Panc1 (cell line): ENCODE measurements at places on chromosomes 12 and 14. TPM values are rescaled to one million over a fixed set of nuclear protein-coding genes. Genes with fewer than 3 reads are reported as not detected.

Gene NTF3
- total RNA-seq, result not detected

Gene PIP4K2C
- total RNA-seq, result 62.6 TPM

DNA sequence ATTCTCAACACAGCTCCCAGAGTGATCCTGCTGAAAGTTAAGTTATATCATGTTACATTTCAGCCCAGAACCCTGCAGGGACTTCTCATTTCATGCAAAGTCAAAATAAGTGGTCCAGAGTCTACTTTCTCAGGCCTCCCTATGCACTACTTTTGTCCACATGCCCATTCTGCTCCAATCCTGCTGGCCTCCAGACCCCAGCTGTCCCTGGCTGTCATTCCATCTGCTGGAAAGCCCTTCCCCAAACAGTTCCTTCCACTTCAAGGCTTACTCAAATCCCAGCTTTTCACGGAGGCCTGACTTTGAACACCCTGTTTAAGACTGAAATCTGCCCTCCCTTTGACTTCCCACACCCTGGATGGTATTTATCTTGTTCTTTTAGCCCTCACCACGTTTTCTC, 109.8 kb upstream of the DNM1L start:
- no peak overlapping the region for H3K27ac ChIP-seq
- no peaks in the 10 kb centered on the region for H3K27me3 ChIP-seq
- peaks cover 8% of the 10 kb centered on the region for H3K4me1 ChIP-seq
- no peaks in the 10 kb centered on the region for H3K36me3 ChIP-seq

DNA sequence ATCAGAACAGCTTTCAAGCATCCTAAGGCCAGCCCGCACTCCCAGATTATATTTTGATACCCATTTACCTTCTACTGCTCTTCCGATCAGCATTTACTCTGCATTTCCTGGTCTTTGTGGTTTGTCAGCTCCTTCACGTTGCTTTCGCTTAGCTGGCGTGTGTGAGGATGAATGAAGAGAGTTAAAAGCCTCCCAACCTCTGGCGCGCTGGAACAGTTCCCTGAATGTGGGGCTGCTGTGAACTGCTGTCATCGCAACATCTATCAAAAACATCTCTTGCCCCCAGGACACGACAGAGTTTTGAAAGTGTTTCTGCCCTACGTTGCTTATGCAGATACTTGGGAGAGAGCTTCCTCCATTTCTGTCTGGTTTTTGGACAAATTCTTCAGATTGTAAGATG, 129.2 kb downstream of the KCNA5 start:
- no peaks in the 10 kb centered on the region for H3K4me1 ChIP-seq
- DNase-seq, result no peak
- no peaks in the 10 kb centered on the region for H3K36me3 ChIP-seq
- H3K27ac ChIP-seq, result no peak overlapping the region
- H3K27me3 ChIP-seq, result no peaks in the 10 kb centered on the region

DNA sequence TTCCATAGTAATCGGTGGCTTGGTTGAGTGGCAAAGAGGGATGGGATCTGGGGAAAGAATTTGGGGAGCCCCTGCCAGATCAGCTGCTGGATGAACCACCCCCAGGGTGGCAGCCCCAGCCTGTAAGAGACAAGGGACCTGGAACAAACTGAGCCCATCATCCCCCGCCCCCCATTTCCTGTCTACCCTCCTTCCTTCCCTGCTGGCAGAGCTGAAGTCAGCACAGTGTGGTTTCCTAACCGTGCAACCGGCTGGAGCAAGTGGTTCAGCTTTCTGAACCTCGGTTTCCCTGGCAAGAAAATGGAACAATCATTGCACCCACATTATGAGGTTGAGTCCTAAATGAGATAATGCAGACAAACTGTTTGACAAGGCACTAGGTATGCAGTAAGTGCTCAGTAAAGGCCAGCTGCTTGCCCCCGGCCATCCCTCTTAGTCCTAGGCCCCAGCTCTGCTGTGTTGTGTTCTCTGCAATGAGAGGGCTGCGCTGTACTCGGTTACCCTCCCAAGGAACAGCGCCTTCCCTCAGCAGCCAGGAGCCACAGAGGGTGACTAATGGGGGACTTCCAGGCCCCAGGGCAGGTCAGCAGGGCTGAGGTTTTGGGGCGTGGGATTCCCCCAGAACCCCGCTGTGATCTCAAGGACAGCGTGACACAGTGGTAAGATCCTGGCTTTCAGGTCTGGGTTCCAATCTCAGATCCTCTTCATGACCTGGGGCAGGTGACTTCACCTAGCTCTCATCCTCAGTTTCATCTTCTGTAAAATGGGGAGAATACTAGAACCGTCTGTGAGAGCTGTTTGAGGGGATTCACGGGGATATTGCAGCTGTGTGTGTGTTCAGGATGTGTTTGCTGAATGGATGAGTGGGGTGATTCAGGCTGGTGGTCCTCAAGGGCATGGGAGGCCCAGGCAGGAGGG, 16.5 kb downstream of the SELPLG start:
- peaks cover 19% of the 10 kb centered on the region for H3K4me1 ChIP-seq
- H3K27ac ChIP-seq, result no peak overlapping the region
- H3K36me3 ChIP-seq, result no peaks in the 10 kb centered on the region
- H3K4me3 ChIP-seq, result no peak overlapping the region
- H3K27me3 ChIP-seq, result no peaks in the 10 kb centered on the region
- no peak for DNase-seq

DNA sequence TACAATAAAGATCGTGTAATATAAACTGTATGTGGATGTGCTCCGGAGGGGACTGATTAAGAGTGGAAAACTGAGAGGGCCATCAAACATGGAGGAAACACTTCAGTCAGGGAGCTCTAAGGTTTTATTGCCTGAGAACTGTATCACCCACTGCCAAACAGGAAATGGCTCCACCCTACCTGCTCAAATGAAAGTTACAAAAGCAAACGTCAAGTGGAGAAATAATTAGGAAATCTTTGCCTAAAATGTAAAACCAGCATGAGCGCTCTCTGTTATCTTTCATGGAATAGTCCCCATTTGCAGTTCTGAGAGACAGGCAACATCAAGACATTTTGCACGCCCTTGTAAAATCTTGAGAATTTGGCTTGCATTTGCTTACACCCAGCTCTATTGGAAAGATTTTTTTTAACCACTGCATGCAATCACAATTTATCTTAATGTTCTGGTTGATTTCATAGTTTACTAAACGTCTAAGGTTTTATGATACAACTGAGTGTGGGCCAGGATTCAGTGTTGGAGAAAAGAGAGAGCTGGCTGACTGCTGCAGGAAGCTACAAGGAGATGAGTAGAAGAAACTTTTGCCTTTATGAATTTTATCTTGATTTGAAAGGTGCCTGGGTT, 344.0 kb upstream of the PRICKLE1 start:
- H3K36me3 ChIP-seq, result no peaks in the 10 kb centered on the region
- no peak for DNase-seq
- no peak overlapping the region; the same call in 1 of the 2 replicates for H3K27ac ChIP-seq
- no peaks in the 10 kb centered on the region for H3K27me3 ChIP-seq
- 0 out of 2 replicates have a peak, but pooled peaks cover 2% of the 10 kb centered on the region for H3K4me1 ChIP-seq

DNA sequence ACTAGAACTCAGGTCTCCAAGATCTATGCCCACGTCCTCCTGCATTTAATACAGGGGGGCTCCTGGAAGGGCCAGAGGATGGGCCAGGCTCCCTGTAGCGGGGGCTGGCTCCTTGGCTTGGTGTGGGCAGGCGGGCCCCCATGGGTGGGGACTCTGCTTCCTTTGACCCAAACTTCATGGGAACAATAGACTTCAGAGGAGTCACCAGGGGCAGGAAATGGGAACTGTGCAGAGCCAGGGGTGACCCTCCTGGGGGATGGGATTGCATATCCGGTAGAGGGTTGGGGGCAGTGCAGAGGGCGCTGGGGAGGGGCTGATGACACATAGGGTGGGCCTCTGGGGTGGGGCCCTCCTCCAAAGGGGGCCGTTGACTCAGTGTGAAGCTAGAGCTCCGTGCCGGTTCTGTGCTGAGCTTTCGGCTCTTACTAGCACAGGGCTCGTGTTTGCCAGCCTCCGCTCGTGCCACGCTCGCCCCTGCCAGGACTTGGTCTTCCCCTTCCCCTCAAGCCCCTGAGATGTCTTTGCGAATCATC, 4.6 kb downstream of the TEAD4 start:
- H3K27me3 ChIP-seq, result no peaks in the 10 kb centered on the region
- no peak for DNase-seq
- H3K36me3 ChIP-seq, result no peaks in the 10 kb centered on the region
- H3K27ac ChIP-seq, result no peak overlapping the region

- no peak for DNase-seq
- no peaks in the 10 kb centered on the region for H3K4me1 ChIP-seq
- H3K27ac ChIP-seq, result no peak overlapping the region
- no peaks in the 10 kb centered on the region for H3K36me3 ChIP-seq
- no peaks in the 10 kb centered on the region for H3K27me3 ChIP-seq
- no peak overlapping the region for H3K4me3 ChIP-seq
Measured at GRCh38 chr14:92185559-92185958, 63.8 kb downstream of the CPSF2 start.

DNA sequence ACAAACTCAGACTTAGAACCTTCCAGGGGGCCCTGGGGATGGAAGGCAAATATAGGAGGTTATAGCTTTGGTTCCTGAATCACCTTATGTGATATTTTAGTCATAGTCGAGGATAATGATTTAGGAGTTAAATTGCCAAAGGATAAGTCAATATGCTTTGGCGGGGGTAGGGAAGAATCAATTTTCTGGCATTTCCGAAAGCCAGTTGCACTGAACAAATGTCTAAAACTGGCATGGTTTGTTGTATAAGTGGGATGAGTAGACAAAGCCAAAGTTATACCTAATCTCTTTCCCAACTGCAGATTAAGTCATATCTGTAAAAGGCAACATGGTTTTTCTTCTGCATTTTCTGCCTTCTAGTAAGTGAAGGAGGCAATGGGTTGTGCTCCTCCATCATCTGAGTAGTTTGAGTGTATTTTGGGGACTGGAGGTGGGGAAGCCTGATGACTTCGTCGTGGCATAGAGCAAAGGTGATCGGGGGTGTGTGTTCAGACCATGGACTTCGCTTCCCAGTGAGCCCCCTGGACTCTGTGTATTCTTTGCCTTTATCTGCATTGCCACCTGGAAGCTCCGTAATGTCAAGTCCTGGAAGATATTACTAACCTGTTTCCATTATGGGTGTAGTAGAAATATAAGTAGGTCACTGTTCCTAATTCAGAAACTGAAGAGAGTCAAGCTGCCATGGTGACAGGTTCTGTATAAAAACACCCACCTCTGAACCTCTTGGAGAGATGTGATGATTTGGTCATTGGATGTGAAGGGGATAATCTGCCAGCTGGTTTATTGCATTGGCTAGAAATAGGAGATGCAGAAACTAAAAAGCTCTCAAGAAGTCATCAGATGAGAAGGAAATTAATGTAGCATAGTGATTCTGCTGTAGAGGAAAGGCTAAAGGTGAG, 24.5 kb downstream of the PPFIBP1 start:
- DNase-seq, result no peak
- peaks cover 74% of the 10 kb centered on the region for H3K4me1 ChIP-seq
- no peak overlapping the region for H3K4me3 ChIP-seq
- H3K36me3 ChIP-seq, result no peaks in the 10 kb centered on the region

DNA sequence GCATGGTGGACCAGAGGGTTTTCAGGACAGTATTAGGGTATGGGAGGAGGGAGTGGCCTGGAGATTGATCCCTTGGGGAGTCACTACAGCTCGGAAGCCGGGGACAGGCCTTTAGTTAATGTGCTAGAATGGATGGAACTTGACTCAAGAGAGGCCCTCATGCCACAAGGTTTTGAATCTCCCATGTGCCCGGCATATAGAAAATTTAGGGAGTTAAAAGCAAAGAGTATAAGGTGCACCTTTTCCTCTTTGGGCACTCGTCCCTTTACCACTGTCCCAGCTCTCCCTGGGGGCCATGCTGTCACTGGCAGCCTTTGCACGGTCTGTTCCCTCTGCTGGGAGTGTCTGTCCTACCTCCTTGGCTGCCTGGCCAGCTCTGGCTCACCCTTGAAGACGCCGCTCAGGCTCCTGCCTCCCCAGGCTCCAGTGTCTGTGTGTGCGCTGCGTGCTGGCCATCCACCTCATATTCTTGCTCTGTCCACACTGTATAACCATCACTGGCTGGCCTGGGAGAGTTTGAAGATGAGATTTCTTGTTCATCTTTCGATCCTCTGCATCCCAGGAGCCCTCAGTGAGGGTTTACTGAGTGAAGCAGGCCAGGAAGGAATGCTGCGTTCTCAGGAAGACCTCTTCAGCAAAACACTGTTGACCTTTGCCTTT, 161.3 kb downstream of the ZFP36L1 start:
- no peak overlapping the region for H3K4me3 ChIP-seq
- H3K36me3 ChIP-seq, result no peaks in the 10 kb centered on the region
- no peaks in the 10 kb centered on the region for H3K27me3 ChIP-seq
- H3K4me1 ChIP-seq, result no peaks in the 10 kb centered on the region

- no peak for DNase-seq
- H3K4me3 ChIP-seq, result no peak overlapping the region
- H3K27me3 ChIP-seq, result no peaks in the 10 kb centered on the region
- H3K4me1 ChIP-seq, result peaks cover 39% of the 10 kb centered on the region
Measured at GRCh38 chr12:118356809-118357256, 15.9 kb downstream of the TAOK3 start.

- peaks cover 4% of the 10 kb centered on the region; the same call in 1 of the 2 replicates for H3K36me3 ChIP-seq
- DNase-seq, result no peak
- peak overlapping the region; percentile 100 for H3K27ac ChIP-seq
- no peaks in the 10 kb centered on the region for H3K27me3 ChIP-seq
Measured at GRCh38 chr12:53964315-53964713, 8.6 kb upstream of the HOXC11 start.

DNA sequence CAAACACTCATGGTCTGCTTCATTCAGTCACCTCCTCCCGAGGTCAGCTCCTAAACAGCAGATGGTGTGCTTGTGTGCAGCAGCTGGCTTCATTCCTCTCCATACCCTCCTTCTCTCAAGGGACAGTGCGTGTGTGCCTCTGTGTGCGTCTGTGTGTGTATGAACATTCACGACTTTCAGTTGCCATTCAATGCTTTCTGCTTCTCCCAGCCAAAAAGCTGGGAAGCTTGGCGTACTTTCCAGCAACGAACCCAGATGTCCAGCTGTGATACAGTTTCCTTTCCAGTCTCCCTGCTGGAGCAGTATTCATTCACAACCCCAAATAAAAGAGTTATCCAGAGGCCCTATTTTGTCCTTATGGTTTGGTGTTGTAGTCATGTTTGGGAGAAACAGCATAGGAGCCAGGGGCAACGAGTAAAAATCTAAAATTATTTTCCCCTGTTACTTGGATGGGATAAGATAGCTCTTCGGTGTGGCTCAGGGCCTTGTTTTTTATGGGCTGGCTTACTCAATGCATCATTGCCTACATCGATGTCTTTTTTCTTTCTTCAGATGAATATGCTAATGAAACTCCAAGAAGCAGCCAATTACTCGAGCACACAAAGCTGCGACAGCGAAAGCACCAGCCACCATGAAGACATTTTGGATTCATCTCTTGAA, 379.3 kb downstream of the NAV3 start:
- H3K4me1 ChIP-seq, result no peaks in the 10 kb centered on the region; the same call in 1 of the 2 replicates
- no peak for DNase-seq
- H3K27me3 ChIP-seq, result no peaks in the 10 kb centered on the region

DNA sequence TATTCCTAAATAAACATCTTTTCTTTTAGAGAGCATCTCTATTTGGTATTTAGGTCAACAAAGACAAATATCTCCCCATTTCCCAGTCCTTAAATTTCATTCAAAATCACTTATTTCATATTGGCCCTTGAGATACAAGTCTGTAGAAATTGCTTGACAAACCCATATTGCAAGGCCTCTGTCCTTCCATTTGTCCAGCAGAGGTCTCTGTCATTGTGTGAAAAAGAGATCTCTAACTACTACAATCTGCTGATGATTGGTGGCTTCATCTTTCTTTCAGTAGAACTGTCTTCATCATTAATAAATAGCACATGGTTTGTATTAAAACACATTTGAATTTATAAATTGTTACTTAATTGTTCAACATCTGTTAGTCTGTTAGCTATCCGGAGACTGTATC, 252.6 kb downstream of the ACSS3 start:
- H3K36me3 ChIP-seq, result no peaks in the 10 kb centered on the region
- no peaks in the 10 kb centered on the region for H3K4me1 ChIP-seq
- H3K4me3 ChIP-seq, result no peak overlapping the region
- no peak overlapping the region for H3K27ac ChIP-seq
- H3K27me3 ChIP-seq, result no peaks in the 10 kb centered on the region
